ENCODE measurements at places on chromosomes 7 and 10.

DNA sequence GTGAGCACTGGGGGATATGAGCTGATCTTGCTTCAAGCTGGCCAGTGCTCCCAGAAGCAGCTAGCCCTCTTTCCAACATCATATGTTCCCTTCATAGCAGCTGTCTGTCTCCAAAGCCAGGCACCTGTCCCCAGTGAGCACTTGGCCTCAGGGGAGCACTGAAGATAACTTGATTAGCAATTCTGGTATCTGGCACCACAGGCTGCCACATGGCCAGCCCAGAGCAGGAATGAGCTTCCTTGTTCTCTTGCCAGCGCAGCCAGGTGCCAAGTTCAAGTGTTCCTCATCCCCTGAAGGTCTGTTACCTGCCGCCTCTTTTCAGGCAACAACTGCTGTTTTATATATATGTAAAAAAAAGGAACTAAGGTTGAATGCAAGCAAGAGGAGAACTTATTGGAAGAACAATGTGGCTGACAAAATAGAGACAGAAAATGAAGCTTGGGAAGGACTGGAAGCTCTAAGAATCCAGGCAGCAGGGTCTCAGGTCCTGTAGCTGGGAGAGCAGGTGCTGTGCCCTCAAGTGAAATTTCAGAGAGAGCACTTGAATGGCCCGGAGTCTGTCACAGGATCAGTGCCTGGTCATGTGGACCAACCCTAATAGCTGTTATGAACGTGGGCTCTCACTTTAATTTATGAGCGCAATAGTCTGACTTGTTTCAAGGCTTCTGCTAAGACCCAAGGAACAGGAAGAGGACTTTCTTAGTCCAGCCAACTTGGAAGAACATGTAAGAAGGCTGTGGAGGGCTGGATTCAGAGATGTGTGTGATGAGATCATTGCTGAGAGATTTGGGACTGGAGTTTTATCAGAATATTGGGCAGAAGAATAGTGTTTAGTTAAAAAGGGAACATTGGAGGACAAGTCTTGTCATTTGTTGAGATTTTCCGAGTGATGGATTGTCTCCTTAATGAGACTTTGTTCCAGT, 267.2 kb downstream of the GLRX3 start:
- no peak for DNase-seq

GRCh38 chr7:111750228-111750627, 187.9 kb upstream of the IMMP2L start:
- no peak for DNase-seq

- no peak for DNase-seq
These were observed 10.7 kb downstream of the EPHA1 start for GRCh38 chr7:143397710-143398530.

DNA sequence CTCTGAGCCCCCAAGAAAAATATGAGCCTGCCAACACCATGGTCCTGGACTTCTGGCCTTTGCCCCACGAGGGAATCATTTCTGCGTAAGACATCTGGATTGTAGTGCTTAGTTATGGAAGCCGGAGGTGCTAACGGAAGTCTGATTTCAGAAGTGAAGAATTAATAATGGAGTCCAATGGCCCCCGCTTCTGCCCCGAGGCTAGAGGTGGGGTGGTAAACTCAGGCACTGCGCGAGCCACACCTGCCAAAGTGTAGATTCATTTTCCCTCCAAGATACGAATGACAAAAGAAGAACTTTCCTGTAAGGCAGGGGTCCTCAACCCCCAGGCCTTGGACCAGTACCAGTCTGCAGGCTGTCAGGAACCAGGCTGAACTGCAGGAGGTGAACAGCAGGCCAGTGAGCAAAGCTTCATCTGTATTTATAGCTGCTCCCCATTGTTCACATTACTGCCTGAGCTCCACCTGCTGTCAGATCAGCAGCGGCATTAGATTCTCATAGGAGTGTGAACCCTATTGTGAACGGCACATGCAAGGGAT, 22.3 kb downstream of the CNPY1 start:
- no peak for DNase-seq

DNA sequence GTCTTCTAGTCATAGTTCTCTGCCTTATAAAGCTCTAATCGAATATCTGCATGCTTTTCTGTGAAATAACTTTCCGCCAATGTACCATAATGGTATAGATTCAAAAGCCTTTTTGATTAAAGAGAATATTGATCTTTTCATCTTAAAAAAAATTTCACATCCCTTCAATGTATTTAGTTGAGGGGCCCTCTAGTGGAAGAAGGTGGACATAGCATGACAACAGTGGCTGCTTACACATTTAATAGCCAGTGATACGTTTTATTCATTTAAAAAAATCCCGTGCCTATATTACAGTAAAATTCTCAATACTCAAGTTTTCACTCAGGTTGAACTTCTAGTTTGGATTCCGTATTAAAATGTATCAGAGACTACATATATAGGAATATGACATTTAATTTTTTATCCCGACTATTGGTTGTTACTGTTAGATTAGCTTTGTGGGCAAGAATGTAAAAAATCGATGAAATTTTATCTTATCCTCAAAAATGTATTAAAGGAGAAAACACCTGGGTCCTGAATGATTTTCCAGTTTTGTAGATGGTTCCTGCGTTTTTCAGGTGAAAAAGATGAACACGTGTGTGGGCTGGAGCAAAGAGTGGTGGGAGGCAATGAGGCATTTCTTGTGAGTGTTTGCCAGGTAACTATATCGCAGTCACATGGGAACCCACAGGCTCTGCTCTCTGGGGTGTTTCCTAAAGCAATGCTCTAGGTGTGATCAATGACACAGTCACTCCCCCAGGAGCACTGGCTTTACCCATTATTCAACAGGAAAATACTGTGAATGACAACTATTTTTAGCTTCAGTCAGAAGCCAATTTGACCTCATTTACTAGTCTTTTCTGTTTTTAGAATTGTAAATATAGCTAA, 24.1 kb upstream of the PNLIP start:
- DNase-seq: peak; percentile 55

DNA sequence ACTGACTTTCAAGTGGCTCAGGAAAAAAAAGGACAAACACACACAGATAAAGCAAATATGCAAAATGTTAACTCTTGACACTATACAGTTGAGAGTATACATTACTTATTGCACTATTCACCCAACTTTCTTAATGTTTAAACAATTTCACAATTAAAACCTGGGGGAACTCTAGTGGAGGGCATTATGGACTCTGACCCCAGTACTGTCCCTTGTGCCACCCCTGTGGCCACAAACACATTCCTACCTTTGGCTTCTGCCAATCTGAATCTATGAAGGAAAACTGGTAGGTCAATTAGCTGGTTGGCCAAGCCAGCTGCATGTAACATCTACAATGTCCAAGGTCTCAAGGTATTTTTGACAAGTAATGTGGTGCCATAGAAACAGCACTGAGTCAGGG, 7.5 kb upstream of the FGFR2 start:
- DNase-seq: no peak

DNA sequence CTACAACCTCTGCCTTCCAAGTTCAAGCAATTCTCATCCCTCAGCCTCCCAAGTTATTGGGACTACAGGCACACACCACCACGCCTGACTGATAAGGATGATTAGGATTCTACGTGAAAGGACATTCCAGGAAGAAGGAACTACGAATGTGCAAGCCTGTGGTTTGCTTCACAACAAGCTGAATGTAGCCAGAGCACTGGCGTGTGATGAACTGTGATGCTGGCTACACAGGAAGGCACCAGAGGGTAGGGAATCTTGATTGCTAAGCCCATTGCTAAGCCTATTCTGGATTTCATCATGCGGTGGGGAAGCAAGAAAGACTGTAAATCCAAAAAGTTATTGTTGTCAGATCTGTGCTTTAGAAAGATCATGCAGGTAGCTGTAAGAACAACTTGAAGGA, 72.3 kb upstream of the SRRM3 start:
- no peak for DNase-seq

DNA sequence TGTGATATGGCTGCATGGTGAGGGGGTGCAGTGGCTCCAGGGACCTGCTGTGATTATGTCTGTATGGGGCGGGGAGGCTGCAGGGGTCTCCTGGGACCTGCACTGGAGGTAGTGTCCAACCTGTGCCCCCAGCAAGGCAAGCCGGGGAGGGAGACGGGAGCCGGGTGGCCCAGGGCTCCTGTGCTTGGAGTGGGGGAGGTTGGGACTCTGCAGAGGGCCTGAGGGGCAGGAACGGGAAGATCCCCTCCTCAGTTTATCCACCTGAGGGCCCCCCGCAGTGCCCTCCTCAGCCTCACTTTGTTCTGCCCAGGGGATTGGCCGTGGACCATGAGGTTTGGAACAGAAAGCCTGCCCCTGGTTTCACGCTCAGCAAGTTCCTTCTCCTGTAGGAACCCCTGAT, 22.8 kb upstream of the PWWP2B start:
- no peak for DNase-seq
